ENCODE measurements at places on chromosomes 11 and 22.
A peak's percentile ranks its signal among the peaks of the same experiment; 100 is the strongest.

- DNase-seq, result no peak
Measured at GRCh38 chr11:64627371-64627770, 36.4 kb downstream of the SLC22A12 start.

DNA sequence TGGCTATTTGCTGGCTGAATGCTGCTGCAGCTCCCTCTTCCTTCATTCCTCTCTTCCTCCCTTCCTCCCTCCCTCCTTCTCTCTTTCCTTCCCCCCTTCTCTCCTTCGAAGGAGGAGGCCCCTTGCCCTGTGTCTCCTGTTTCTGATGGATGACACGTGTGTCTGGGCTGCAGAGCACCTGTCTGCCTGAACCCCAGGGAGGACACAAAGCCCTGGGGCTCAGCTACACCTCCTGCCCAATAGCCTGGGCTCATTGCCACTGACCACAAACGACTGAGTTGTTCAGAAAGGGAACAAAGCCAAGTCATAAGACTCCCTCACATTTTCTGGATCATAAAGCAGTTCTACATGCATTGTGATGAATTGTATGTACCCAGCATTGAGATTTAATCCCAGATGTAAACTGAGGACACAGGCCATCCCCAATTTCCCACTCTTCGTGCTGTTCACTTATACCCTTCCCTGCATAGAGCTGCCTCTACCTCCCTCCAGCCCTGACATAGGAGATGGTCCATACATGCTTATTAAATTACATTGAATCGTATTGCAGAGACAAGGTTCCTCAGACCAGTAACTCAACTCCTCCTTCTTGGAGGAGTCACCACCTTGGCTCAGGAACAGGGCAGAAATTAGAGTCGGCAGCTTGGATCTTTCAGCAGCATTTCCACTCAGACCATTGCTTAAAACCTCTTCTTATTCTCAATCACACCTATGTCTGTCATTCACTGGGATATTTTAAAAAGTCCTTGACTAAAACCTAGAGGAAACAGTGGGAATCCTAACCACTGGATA, 1.2 kb downstream of the CSRP3 start:
- no peak for DNase-seq

- peak; percentile 73 for DNase-seq
Measured at GRCh38 chr22:36757668-36758211, 18.2 kb downstream of the IFT27 start.

GRCh38 chr11:57763568-57763967, 2.0 kb downstream of the CTNND1 start:
- no peak for DNase-seq

DNA sequence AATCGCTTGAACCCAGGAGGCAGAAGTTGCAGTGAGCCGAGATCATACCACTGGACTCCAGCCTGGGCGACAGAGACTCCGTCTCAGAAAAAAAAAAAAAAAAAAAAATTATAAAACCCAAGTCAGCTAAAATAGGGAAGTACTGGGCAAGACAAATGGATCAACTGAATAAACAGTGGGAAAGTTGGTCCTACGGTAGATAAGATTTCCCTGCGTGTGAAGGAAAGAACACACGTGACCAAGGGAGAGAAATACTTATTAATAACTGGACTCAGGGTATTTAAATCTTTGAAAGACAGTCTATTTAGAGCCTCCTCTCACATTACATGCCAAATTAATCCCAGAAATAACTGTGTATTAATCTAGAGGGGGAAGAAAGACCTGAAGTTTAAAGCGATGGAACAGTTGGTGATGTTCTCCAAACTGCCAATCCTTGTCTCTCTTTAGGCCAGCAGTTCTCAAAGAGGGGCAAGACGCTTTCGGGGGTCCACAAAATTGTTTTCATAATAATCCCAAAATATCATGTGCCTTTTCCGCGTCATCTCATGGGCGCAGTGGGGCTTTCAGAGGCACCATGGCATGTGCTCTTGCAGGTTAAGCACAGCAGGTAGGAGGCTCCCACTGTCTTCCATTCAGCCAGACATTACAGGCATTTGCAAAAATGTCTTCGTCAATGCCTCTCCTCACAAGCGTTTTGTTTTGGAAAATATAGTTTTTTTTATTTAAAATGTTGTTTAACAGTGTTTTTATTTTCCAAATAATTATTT, 6.6 kb downstream of the RTL6 start:
- DNase-seq, result no peak

DNA sequence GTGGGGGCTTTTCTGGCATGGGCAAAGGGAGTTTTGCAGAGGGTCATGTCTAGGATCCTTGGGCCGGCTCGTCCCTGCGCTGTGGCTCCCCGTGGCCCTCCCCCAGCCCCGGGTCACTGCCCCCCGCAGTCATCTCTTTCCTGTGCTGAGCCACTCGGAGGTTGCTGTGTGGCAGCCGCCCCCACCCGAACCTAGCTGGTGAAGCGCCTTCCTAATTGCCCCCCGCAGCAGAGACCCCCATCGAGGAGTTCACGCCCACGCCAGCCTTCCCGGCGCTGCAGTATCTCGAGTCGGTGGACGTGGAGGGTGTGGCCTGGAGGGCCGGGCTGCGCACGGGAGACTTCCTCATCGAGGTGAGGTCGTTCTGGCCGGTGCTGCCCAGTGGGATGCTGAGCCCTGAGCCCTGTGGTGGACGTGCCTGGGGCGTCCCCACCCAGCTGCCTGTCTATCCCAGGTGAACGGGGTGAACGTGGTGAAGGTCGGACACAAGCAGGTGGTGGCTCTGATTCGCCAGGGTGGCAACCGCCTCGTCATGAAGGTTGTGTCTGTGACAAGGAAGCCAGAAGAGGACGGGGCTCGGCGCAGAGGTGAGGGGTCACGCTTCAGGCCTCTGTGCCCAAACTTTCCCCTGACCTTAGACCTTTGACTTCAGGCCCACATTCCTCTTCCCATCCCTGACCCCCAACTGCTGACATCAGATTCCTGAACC, 32.0 kb downstream of the SHANK3 start:
- DNase-seq, result peak; percentile 11

DNA sequence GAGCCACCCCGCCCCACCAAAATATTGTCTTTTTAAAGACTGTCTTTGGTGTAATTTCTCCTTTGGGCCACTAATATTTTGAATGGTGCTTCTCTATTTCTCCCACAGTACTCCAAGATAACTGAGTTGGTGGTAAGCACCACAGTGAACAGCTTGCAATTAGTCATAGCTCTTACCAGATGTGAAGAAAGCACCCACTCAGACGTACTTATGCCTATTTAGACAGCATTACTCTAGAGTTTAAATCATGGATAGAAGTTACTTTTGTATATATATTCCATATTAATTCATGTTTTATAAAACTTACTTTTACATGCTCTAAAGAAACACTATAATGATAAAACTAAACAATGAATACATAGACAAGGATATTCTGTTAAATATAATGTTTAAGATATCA, 12.7 kb downstream of the ANO3 start:
- no peak for DNase-seq

GRCh38 chr11:95499516-95500135, 268.6 kb upstream of the SESN3 start:
- no peak for DNase-seq

DNA sequence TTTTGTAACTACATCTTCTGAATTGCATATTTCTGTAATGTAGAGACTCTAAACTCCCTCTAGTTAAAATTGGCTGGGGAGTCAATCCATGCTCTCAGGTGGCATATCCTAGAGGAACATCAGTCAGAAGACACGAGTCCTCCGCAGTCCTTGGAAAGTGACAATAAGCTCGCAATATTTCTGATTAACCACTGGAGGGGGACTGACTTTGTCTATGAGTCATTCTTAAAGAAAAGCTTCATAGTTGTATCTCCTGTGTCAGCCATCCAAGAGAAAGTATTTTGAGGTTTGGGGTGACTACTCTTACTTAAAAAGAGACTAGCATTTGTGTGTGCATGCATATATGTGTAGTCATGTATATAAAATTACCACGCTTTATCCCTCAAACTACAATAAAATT, 60.2 kb downstream of the SLN start:
- no peak for DNase-seq

GRCh38 chr22:44159811-44160210, 20.9 kb upstream of the PARVG start:
- DNase-seq, result no peak

DNA sequence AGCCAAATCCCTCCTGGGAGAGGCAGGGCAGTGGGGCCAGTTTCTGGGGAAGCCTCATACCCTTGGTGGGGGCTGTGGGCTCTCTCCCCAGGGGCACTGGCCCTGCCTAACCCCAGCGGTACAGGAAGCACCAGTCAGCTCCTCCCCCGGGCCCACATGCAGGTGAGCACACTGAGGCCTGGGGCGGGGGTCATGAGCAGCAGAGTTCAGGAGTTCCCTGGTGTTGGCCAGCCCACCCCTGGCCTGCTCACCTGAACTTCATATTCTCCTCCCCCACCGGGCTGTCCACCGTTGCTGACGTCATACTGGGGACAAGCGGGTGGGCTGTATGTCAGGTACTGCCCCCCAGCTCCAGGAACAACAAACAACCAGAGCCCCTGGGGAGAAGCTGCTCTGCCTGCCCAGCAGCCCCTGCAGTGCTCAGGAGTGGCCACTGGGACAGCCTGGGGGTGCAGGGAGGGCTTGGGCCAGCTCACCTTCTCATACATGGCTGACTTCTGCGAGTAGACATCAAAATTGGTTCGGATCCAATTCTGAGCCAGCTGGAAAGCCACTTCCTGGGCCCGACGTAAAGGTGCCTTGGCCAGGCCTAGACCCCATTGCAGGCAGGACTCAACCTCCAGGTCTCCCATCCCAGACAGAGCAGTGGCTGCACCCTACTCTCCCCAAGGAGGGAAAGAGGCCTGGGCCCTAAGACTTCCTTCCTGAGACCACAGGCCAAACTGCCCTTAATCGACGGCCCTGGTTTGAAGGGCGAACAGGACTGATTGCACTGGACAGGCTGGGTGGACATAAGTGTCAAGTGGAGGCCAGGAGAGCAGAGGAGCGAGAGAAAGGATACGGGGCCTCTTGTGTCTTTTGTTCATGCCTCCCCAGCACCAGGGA, 20.8 kb downstream of the TREH start:
- DNase-seq, result no peak

DNA sequence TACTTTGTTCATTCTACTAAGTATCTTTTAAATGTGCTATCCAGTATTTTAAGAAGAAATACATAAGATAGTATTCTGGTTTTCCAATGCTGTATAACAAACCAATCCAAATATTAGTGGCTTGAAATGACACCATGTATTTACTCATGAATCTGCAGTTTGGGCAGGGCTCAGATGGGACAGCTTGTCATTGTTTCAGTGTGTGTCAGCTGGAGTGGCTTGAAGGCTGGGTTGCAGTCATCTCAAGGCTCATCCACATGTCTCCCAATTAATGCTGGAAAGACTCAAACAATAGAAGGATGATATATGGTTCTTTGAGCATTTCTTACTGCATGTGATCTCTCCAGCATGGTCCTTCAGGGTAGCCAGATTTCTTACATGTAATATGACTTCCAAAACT, 146.2 kb downstream of the ARHGAP42 start:
- no peak for DNase-seq

DNA sequence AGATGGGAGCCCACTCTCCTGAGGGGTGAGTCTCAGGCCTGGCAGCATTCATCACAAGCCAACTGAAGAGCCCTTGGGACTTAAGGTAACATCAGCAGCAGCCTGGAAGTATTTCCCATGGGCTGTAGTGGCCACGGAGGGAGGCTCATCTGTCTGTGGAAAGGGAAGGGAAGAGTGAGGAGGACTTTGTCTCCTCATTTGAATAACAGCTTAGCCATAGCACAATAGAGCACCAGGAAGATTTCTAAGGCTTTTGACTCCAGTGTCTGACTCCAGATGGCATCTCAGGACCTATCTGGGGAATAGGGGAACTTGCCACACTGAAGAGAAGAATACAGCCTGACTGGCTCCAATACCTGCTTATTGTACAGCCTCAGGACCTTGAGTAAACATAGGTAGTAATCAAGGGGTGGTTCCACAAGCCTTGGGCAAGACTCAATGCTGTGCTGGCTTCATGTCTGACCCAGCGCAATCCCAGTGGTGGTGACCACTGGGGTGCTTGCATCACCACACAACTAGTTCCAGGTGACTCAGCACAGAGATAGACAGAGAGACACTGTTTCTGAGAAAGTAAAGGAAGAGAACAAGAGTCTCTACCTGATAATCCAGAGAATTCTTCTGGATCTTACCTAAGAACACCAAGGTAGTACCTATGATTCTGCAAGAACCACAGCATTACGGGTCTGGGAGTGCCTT, 510.5 kb upstream of the CCDC179 start:
- DNase-seq, result no peak

DNA sequence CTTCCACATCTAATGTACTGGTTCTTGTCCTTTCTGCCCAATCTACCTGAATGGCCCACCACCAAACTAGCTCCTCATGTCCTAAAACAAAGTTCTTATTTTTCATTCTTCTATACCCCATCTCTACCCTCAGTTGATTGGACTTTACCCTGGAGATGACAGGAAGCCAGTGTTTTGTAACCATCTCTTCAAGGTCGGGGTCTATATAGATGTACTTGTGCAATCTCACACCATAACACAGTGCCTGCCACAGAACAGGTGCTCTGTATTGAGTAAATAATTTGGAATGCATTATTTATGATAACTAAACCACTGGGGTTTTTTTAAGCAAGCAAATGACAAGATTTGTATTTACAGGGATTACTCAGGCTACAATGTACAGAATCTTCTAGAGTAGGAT, 76.7 kb upstream of the FAM181B start:
- DNase-seq, result no peak

- no peak for DNase-seq
Measured at GRCh38 chr11:94417386-94417987, 16.3 kb upstream of the GPR83 start.

GRCh38 chr22:27800250-27801201, 1.0 kb downstream of the MN1 start:
- DNase-seq, result peak; percentile 33

DNA sequence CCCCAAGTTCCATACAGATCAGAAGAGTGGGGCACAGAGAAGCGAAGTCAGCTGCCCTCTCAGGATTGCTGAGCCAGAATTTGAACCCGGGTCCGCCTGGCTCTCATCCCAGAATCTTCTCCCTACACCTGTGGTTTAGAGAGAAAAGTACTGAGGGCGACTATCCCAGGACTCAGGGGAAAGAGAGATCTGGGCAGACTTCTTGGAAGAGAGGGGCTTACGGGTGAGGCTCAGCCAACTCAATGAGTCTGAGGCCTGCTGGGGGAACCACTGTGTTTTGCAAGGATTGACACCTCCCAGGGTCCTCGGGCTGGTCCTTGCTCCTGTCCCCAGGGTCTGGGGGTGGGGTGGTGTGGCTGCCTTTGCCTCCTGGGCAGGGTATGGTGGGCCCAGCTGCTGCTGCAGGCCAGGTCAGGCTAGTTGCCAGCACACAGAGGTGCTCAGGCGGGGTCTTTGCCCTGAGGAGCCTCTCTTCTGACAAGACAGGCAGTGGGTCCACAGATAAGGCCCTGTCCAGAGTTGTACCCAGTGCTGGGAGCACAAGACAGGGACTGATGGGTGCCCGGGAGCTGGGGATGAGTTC, 1.2 kb downstream of the CAPN5 start:
- DNase-seq, result no peak
